Fibroblast of the aortic adventitia (primary cell): ENCODE measurements at places on chromosomes 13 and 19. TPM values are rescaled to one million over a fixed set of nuclear protein-coding genes. Genes with fewer than 3 reads are reported as not detected.

PGLYRP2 gene
- total RNA-seq: not detected in 2 replicates

TTC9B gene
- not detected in 2 replicates for total RNA-seq

FLT1 gene
- total RNA-seq: 0.36 and 1.3 TPM in 2 replicates

SRRM5 gene
- total RNA-seq: 0.09 TPM in 1 of 2 replicates, not detected in the other

CD22 gene
- not detected in 2 replicates for total RNA-seq

CAPN12 gene
- 0.18 TPM in 1 of 2 replicates, not detected in the other for total RNA-seq

ZNF429 gene
- 5.5 and 7.5 TPM in 2 replicates for total RNA-seq

PLA2G4C gene
- total RNA-seq: 6.3 and 23.6 TPM in 2 replicates

C19orf67 gene
- 0.27 TPM in 1 of 2 replicates, not detected in the other for total RNA-seq

RXFP2 gene
- total RNA-seq: not detected in 2 replicates

ANGPTL4 gene
- 4.4 and 22.8 TPM in 2 replicates for total RNA-seq

ZNF491 gene
- total RNA-seq: 0.99 and 2.9 TPM in 2 replicates

FNDC3A gene
- 29.1 and 71.6 TPM in 2 replicates for total RNA-seq

ZNF223 gene
- total RNA-seq: 6.5 and 34.9 TPM in 2 replicates

DNA sequence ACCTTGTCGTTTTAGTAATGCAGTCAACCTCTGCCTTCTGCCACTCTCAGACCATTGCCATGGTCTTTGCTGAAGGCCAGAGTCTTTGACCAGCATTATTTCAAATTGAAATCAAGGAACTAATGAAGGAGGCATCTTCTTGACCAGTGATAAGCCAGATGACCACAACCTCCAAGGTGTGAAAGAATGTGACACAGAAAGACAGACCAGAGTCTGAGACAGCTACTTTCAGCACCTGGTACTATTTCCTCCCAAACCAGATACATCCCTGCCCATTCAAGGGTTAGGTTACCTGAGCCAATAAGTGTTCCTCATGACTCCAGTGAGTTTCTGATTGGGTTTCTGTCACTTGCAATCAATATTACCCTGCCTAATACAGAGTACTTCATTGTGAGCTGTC, 20.3 kb upstream of the RNASEH2B start:
- DNase-seq: no peak

- DNase-seq: peak; percentile 46
Measured at GRCh38 chr13:40624383-40624782, 42.1 kb downstream of the FOXO1 start.

GRCh38 chr19:52343548-52343947, 7.5 kb downstream of the ZNF610 start:
- peak; percentile 16 for DNase-seq

- DNase-seq: no peak
Measured at GRCh38 chr13:72694314-72694713, 33.1 kb downstream of the MZT1 start.

GRCh38 chr13:42631181-42631580, 57.2 kb downstream of the TNFSF11 start:
- DNase-seq: no peak

GRCh38 chr13:33543631-33544265, 258.2 kb upstream of the STARD13 start:
- DNase-seq: peak; percentile 43

DNA sequence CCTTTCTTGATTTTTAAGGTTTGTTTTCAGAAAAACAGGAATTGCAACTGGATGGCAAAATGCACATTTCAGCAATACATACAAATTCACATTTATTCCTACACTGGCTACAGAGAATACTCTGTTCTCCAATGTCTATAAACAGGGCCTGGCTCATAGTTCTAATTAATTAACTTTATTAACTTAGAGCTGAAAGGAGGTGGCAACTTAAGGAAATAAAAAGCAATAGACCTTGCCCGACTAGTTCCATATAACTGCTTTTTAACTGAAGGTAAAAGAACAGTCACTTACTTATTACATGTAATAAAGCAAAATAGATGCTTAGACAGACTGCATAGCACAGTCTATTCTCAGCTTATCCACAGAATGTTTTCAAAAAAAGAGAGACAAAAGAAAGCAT, 498.5 kb downstream of the DIAPH3 start:
- DNase-seq: no peak

DNA sequence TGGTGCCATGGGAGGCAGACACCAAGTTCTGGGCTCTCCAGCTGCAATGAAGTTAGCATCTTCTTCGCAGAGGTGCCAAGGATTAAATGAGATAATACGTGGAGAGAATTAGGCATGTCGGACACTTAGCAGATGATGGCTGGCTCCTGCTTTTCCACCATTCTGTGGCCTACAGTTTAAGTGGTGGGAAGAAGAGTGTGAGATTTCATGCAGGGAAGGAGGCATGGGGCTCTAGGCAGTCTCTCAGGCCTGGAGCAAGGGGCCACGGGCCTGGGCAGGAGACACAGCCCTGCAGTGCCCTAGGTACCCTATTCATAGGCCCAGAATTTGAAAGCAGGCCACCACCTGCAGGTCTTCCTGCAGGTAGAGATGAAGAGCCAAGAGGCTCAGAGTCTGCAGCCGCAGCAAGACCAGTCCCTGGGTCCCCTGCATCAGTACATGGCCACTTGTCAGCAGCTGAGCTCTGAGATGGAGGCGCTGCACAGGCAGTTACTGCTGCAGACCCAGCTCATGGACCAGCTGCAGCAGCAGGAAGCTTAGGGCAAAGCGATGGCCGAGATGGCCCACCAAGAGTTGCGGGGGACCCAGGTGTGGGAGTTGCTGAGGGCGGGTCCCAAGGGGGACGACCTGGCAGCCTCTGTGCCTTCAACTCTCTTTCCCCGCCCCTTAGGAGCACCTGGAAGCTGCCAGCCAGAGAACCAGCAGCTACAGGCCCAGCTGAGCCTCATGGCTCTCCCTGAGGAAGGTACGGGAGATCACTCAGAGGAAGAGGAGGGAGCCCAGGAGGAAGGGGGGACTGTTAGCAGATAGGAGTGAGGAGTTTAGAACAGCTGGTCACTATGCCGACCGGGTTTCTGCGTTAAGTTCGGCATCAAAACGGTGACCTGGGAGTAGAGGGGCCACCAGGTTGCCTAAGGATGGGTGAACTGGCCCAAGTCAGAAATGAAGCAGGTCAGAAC, 33.2 kb upstream of the ZNF492 start:
- no peak for DNase-seq

GRCh38 chr19:56765137-56765536, 75.4 kb downstream of the PEG3 start:
- no peak for DNase-seq

- peak; percentile 9 for DNase-seq
Measured at GRCh38 chr13:32426191-32426989, 1.5 kb downstream of the N4BP2L1 start.

- peak; percentile 39 for DNase-seq
Measured at GRCh38 chr13:95708811-95709500, 32.0 kb downstream of the DNAJC3 start.

DNA sequence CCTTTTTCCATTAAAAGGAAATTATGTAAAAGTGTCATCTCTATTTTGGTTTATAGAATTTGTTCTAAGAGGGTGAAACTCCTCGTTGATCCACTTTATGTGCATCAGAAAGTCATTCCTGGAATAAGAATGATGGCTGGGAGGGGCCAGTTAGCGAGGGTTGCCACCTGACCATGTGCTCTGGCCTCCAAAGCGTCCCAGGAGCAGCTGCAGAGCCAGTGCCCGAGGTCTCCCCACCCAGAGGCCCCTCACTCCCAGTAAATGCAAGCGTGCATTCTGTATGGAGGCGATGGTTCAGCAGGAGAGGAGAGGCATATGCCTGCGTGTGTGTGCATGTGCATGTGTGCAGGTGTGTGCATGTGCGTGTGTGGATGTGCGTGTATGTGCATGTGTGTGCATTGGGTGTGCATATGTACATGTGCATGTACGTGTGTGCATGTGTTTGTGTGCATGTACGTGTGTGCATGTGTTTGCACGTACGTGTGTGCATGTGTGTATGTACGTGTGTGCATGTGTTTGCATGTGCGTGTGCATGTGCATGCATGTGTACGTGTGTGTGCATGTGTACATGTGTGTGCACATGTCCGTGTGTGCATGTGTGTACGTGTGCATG, 345.8 kb downstream of the TEX29 start:
- no peak for DNase-seq

DNA sequence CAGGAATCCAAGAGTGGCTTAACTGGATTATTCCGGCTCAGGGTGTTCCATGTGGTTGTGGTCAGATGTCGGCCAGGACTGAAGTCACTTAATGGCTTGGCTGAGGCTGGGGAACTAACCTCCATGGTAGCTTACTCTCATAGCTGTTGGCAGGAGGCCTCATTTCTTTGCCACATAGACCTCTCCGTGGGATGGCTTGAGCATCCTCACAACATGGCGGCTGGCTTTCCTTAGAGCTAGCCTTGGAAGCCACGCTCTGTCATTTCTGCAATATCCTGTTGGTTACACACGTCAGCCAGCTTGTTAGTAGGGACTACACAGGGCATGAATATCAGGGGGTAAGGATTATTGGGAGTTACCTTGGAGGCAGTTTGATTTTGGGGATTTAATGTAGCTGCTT, 5.1 kb downstream of the CRX start:
- DNase-seq: no peak

- DNase-seq: no peak
Measured at GRCh38 chr13:50187352-50188029, 172.2 kb downstream of the KCNRG start.

- DNase-seq: peak; percentile 47
Measured at GRCh38 chr13:33080972-33081590, 64.9 kb downstream of the KL start.

DNA sequence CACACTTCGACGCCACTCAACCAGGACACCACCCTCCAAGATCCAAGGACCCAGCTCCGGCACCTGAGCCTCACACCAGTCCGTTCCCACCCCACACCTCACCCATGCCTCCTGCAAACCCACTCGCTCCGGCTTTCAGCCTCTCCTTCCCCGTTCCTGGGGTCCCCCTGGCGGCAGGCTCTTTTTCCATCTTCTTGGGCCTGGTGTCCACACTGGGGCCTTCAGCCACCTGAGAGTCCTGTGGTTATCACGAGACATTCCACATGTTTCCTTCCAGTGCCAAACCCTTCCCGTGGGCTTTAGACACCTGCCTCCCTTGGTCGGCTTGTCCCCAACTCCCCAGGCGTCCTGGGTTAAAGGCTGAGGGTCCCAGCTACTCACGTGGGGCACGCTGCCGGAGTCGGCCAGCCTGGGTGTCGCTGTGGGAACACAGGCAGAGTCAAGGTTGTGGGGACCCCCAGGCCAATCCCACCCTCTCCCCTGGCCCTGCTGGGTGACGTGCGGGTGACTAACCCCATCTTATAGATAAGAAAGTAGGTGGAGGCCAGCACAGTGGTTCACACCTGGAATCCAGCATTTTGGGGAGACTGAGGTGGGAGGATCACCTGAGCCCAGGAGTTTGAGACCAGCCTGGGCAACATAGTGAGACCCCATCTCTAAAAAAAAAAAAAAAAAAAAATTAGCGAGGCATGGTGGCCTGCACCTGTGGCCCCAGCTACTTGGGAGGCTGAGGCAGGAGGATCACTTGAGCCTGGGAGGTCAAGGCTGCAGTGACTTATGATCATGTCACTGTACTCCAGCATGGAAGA, 1.9 kb downstream of the JSRP1 start:
- no peak for DNase-seq

DNA sequence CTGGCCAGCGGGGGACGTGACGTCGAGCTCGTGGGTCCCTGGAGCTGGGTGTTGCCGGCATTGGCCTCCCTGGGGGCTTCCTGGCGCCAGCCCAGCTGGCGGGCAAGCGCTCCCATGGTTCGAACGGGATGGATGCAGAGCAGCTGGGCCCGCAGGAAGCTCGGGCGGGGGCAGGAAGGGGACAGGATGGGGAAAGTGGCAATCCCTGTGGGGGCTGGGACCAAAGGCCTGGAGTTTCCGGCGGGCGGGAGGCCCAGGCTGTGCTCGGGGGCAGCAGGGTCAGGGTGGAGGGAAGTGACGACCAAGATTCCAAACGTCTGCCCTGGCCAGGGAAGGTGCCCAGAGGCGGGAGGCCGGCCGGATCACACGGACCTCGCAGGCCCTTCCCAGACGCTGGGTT, 19.3 kb downstream of the PALM start:
- no peak for DNase-seq
